ENCODE measurements at places on chromosomes 7 and 10.

- no peak for DNase-seq
Observed at GRCh38 chr10:79093658-79094411, 25.1 kb downstream of the ZMIZ1 start.

DNA sequence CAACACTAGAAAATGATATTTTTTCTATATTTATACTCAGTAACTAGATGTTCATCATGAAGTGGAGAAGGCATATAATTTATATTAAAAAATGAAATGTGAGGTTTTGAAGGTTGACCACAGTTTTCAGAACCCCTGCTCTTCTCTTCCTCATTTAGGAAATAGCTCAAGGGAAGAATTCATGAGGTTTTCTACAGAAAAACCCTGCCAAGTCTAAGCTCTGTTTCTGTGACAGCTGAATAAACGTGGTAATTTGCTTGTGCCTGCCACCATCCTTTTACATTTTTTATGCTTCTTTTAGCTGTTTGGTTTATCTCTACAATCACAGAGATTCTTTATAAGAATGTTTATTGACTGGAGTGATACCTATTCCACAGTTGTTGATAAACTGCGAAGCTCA is 630.3 kb upstream of the POT1 start:
- DNase-seq: no peak

- DNase-seq: no peak
Observed at GRCh38 chr10:132117146-132117545, 51.4 kb downstream of the JAKMIP3 start.

GRCh38 chr10:79285315-79286197 is 61.7 kb upstream of the PPIF start:
- no peak for DNase-seq

DNA sequence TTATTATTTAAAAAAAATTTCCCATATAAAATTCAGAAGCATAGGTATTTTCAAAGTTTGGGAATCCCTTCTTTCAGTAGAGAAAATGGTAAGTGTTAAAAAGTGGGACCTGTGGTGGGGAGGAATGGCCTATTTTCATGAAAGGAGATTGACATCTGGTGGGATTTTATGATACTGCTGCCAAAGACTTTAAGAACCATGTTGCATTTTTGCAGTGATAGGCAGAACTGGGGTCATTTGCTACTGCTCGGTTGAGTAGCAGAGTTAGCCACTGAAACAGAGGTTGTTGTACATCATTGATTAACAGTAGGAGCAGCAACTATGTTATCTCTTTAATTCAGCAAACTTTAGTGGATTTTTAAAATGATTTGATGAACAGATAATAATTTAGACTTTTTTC is 4.4 kb downstream of the BICC1 start:
- no peak for DNase-seq

DNA sequence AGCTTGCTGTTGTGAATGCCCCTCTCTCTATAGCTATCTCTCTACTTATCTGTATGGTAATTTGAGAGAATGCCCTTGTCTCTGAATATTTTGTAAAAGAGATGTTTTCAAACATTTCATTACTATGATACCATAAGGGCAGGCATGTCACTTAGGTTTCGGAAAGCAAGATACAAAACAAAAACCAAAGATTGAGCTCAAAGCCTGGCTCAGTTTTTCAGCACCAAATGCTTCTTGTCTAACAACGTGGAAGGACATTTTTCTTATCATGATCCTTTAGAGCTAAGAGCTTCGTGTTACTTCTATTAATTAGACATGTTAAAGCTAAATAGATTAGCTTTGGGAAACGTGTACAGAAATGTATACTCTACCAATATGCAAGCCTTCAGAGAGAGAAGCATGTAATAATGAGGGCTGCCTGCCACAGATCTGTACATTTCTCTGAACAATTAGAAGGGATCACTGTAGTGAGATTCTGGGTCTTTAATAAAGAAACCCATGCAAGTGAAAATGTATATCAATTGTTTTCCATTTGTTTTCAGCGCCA is 148.9 kb downstream of the ARID5B start:
- no peak for DNase-seq

DNA sequence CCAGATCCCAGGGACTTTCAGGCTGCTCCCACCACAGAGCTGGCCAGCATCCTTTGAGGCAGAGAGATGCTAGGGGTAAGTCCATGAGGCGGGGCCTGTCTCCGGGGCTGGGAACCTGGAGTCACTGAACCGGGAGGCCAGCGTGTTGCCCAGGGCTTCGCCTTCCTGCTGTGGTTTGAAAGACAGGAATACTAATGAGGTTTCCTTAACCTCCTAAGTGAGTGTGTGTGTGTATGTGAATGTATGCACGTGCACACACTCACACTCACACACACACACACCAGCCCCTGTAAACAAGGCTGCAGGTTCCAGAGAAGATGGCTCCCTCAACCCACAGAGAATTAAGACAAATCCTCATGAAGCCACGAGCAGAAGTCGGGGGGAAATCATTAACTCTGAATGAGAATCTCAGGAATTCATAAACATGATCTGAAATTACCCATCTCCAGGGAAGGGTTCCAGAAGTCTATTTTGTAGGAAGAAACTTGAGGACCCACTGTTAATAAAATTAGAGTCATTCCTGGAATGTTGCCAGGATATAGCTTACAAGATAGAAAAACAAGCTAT is 20.3 kb upstream of the PFKP start:
- DNase-seq: no peak

GRCh38 chr10:17782921-17783665 is 26.1 kb upstream of the MRC1 start:
- peak; percentile 91 for DNase-seq

- no peak for DNase-seq
Observed at GRCh38 chr10:106078895-106079576, 1085.5 kb downstream of the SORCS1 start.

- DNase-seq: no peak
Observed at GRCh38 chr10:17831341-17831740, 22.2 kb downstream of the MRC1 start.

DNA sequence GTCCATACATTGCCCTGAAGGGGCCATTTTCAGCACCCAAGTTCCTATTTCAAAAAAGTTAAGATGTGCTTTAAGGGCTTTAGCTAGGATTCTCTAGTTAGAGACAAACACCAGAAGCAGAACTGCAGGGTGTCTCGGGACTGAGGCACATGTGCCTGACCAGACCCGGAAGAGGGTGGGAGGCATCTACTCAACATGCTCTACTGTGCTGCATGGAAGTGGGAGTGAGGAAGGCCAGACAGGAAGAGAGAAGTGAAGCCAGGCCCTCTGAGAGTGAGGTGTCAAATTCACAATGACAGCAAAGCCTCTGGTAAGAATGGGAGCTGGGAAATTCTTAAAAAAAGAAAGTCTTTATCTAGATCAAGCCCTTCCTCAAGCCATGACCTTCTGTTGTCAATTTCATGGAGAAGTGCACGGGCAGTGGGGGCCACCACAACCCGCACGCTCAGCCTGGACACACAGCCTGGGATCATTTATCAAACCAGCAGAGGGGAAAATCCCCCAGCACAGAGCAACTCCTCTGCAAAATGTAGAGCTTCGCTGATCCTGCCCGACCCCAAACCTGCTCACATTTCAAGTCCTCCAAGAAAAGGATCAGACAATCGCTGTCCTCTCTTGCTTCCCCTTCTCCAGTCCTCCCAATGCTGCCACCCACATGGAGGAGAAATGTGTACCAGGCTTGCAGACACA is 38.7 kb downstream of the PLXNA4 start:
- DNase-seq: no peak

GRCh38 chr7:121503730-121504129 is 107.6 kb upstream of the FAM3C start:
- no peak for DNase-seq

DNA sequence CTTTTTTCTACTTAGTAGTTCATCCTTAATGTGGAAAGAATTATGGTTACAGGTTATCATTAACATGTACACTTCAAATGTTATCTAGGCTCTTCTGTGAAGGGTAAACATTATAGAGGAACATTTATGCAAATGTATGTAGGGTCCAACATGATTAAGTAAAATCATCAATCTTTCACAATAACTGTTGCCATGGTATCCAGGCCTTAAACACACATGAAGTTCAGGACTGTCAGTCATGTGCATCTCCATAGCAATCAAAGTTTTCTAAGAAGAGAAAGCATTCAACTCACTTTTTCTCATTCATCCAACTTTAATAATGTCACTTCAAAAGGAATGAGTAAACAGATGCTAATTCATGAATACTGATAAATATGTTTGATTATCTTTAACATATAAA is 83.6 kb downstream of the DNAJC1 start:
- no peak for DNase-seq

DNA sequence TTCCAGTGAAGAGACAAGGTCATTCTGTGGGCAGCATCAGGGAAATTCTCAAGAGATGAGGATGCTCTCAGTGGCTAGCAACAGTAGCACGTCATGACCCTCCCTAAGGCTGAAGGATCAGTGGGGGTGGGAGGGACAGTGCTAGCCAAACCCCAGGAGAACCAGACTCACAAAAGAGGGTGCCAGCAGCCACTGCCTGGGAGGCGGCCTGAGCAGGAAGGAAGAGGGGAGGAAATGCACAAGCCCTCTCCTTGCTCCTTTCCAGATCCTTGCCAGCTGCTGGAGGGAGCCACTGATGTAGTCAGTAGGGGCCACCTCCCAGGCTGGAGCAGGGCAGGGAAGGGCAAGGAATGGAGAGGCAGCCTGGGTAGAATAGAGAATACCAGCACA is 302.7 kb downstream of the RPS24 start:
- no peak for DNase-seq

DNA sequence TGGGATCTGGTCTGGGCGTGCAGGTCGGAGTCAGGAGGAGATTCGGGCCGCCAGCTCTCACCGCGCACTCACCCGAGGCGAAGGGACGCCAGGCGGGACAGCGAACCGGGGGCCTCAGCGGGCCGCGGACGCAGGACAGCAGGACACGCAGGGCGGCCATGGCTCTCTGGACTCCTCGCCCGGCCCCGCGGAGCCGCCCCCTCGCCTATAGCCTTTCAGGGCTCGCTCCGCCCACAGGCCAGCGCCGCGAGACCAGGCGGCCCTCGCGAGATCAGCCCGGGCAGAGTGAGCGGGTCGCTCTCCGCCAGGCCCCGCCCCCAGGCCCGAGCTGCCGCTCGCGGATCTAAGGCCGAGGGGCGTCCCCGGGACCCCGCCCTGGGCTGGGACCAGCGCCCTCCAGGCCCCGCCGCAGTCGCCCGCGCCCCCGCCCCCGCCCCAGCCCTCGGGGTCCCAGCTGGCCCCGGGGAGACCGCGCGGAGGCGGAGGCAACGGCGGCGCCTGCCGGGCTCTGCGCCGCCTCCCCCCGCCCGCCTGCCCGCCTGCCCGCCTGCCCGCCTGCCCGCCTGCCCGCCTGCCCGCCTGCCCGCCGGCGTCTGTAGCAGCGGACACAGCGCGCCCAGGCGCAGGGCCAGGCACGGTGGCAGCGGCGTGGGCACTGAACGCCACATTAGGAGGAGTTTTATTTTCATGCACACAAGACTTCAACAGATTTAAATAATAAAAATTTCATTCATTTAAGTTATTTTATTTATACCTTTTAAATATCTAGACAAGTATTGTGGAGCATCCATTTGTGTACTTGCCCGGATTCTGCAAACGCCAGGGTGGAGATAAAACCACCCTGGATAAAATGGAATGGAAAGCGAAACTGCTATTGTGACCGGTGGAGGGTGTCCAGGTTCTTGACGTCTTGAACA is at the start of gene ECHS1:
Gene ECHS1, minus strand, starts transcription at position 181 of the 917 bp plus-strand sequence. Its CDS starts 21 bp downstream, at position 160.
- DNase-seq: peak; percentile 44

DNA sequence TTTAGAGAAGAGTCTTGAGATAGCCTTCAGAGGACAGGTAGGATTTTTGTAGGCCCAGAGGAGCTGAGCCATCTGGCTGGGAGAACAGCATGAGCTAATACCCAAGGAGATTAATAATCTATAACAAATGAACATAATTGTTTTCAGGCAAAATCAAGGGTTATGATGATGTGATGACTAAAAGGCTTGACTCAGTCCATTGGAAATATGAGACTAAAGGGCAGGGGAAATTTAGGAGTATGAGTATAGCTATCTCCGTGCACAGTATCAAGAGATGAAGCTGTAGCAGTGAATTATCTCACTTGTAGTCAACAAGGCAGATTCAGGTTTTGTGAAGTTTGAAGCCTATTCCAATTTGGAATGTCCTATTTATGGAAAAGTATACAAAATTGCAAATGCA is 40.1 kb downstream of the CSTF2T start:
- no peak for DNase-seq

- DNase-seq: no peak
Observed at GRCh38 chr7:101869026-101869900, 51.8 kb downstream of the CUX1 start.

- no peak for DNase-seq
Observed at GRCh38 chr7:999941-1000935, 17.3 kb downstream of the CYP2W1 start.

- no peak for DNase-seq
Observed at GRCh38 chr7:127908430-127909258, 122.6 kb downstream of the LRRC4 start.

DNA sequence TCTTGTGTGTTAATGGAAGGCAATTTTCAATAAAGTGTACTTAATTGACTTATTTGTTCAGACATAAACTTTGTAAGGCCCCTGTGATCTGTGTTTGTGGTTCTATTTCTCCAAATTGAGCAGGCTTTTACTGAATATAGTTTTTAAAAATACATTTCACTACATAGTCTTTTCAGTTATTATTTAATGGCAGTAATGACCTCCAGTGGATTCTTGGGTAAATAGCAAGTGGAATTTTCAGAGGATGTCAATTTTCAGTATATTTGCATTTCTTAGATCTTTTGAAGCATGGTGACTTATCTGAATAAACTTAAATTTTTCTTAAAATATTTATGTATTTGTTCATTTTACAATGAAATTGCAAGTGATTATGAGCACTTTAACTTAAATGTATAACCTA is 203.1 kb upstream of the PCLO start:
- no peak for DNase-seq

GRCh38 chr10:118595598-118596425 is at the start of gene PRLHR:
Gene PRLHR, minus strand, starts transcription at chr10:118595648. Its CDS starts 404 bp downstream, at chr10:118595244.
- no peak for DNase-seq

DNA sequence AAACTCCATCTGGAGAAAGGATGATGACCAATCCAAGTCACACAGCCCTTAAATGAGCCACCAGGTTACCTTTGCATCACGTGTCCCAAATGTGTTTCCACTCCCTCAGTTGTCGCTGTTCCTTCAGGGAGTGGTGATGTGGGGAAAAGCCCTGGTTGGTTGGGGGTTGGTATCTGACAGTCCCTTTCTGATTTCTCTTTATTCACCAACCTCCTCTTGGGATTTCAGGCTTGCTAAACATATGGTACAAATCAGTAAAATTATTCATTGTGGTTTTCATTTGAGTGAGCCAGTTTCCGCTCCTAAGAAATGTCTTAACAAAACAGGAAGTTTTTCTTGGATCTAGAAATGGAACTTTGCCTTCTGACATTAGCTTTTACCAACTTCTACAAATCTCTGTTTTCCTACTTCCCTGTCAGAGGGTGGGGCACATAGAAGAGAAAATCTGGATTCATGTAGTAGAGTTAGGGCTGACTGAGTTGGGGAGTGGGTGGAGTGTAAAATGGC is 40.0 kb upstream of the KMT2E start:
- DNase-seq: no peak

GRCh38 chr10:14405076-14406065 is 74.6 kb upstream of the FRMD4A start:
- no peak for DNase-seq
